Ovary (tissue), 10 donors: ENCODE measurements at places on chromosomes 5 and 9. TPM values are rescaled to one million over a fixed set of nuclear protein-coding genes. Genes with fewer than 3 reads are reported as not detected.
A peak's percentile ranks its signal among the peaks of the same experiment; 100 is the strongest.

The SLCO6A1 gene
- total RNA-seq = not detected

GRCh38 chr5:151315998-151316597 is 12.5 kb upstream of the SLC36A3 start:
- no peak overlapping the region for H3K27ac ChIP-seq
- no peaks in the 10 kb centered on the region for H3K36me3 ChIP-seq
- H3K27me3 ChIP-seq = no peaks in the 10 kb centered on the region
- DNase-seq = peak; percentile 71

GRCh38 chr5:61232490-61233050 is 70.3 kb upstream of the SMIM15 start:
- H3K27ac ChIP-seq = no peak overlapping the region
- no peaks in the 10 kb centered on the region for H3K36me3 ChIP-seq
- no peak for DNase-seq
- H3K27me3 ChIP-seq = no peaks in the 10 kb centered on the region
- no peak overlapping the region for H3K4me3 ChIP-seq

DNA sequence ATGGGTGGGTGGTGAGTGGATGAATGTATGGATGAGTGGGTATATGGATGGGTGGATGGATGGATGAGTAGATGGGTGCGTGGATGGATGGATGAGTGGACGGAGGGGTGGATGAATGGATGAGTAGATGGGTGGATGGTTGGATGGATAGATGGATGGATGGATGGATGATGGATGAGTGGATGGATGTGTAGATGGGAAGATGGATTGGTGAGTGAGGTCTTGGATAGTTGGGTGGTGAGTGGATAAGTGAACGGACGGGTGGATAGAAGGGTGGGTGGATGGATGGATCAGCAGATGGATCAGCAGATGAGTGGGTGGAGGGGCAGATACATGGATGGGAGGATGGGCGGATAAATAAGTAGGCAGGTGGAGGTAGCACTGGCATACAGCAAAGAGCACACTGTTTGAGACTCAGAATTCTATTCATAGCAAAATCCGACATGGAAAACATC is 163.5 kb downstream of the C9orf50 start:
- H3K4me3 ChIP-seq = no peak overlapping the region
- no peak for DNase-seq
- H3K27ac ChIP-seq = no peak overlapping the region

- DNase-seq = no peak
- no peak overlapping the region for H3K4me3 ChIP-seq
- H3K4me1 ChIP-seq = no peaks in the 10 kb centered on the region
- no peaks in the 10 kb centered on the region for H3K36me3 ChIP-seq
- no peaks in the 10 kb centered on the region for H3K27me3 ChIP-seq
These were observed 317.3 kb downstream of the TAF11L14 start for GRCh38 chr5:17951392-17952169.

DNA sequence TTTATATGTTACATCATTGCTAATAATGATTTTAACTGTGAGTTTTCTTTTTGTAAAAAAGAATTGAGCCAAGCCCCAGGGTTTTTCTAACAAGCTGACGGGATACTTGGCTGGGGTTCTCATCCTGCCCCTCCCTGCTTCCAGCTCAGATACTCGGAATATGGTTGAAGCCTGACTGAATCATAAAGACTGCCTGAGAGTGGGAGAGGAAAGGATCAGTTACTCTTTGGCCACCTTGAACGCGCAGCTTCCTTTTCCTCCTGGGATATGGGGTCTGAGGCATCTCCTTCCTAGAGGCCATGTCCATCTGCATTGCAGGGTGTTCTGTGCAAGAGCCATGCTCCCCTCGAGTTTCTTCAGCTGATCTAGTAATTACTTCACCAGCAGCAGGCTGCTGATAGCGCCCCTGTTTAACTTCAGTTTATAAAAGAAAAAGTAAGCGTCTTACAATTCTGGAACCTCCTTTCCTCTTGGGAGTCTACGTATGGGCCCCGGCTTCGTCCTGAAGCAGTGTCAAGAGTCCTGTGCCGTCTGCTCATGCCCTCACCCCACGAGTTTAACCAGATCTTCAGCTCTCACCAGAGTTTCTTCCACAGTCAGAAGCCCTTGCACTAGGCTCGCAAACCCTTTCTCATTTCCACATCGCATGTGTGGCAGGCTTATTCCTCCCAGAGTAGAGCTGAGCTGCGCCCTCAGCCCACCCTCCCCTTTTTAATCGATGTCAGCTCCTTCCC is 130.0 kb downstream of the MVB12B start:
- no peak for DNase-seq
- H3K27ac ChIP-seq = no peak overlapping the region
- no peaks in the 10 kb centered on the region for H3K27me3 ChIP-seq
- H3K4me1 ChIP-seq = peaks cover 4% of the 10 kb centered on the region
- H3K4me3 ChIP-seq = no peak overlapping the region
